Stimulated activated CD8-positive, alpha-beta memory T cell treated with anti-CD3 and anti-CD28 coated beads, Interleukin-7, amount 100 ng/mL, for 1 hour (primary cell): ENCODE measurements at places on chromosomes 2 and 18.

GRCh38 chr2:109086743-109087020, 42.3 kb upstream of the SH3RF3 start:
- no peak for DNase-seq

DNA sequence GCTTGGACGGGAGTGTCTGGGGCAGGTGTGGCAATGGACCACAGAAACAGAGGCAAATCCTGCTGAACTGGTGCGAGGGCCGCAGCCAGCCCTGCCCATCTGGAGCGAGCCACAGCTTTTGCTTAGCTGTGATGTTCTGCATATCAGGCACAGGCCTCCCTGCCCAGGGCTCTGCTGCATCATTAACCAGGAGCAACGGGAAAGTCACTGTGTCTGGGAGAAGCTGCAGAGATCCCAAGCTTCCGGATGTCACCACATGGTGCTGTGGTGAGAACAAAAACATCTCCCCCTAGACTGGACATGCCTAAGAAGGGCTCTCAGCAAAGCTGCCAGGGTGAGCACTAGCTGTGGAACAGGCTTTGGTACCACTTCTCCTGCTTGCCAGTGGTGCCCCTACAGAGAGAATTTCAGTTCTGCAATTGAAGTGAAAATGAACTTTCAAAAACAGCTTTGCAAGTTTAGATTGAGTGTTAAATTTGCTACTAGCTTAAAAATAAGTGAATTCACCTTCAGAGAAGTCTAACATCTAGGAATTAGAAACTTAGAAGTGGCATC, 172.9 kb upstream of the MYT1L start:
- no peak for DNase-seq

- no peak for DNase-seq
Measured at GRCh38 chr18:58225101-58225500, 181.1 kb downstream of the NEDD4L start.

GRCh38 chr2:231452799-231453508, 11.3 kb downstream of the NCL start:
- DNase-seq = no peak

DNA sequence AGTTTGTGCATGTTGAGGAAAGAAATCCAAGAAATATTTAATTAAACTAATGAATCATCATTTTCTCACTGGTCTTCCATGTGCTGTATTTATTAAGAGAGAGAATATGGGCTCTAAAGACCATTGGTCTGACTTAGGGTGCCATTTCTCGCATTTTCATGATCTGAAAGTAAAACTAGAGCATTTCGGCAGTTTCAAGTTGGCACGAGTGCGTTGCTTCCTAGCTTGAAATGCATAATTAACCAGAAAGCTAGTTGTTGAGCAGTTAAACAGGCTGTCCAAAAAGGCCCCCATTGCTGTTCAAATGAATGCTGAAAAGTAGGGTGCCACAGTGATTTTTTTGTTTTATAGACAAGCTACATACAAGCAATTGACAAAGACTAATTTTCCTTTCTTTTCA, 47.4 kb downstream of the SLC8A1 start:
- DNase-seq = no peak

GRCh38 chr2:133871545-133872209, 303.4 kb upstream of the NCKAP5 start:
- DNase-seq = no peak
